Renal pelvis (tissue), 12 donors: ENCODE measurements at places on chromosomes 7 and 10.

GRCh38 chr7:89826121-89826520 is 328.1 kb upstream of the STEAP1 start:
- DNase-seq = no peak

- DNase-seq = no peak
Observed at GRCh38 chr7:121192834-121193233, 136.0 kb upstream of the WNT16 start.

GRCh38 chr10:26815500-26815899 is 45.3 kb downstream of the ABI1 start:
- no peak for DNase-seq

DNA sequence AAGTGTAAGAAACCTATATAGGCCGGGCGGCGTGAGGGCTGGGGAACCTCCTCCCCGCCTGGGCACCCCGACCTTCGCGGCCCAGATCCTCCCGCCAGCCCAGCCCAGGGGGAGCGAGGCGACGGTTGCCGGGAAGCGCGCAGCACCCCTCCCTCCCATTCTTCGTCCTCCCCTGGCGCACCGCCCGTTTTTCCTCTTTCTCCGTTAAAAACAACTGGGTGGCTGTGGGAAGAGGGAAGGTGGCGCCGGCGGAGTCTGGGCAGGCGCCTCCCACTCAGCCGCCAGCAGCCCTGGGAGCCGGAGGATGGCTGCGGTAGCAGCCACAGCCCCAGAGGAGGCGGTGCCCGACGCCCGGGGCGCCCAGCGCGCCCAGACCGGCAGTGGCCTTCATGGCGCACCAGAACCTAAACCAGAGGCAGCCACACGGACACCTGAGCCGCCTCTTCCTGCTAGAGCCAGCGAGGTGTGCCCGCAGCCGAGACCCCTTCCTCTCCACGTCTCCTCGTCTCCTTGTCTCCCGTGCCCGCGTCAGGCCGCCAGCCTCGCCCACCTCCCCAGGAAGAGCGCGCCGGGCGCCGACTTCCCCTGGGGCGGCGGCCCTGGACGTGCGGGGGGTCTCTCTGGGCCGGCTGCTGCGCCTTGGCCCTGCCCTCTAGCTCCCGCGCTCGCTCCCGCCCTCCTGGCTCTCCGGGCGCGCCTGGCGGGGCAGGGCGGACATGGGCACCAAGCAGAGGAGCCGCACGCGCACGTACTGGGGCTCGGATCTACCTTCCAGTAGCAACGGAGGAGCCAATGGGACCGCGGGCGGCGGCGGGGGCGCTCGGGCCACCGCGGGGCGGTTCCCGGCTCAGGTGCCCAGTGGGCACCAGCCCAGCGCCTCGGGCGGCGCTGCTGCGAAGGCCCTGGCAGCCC is 32.8 kb upstream of the SFTPD start:
- DNase-seq = peak; percentile 54

DNA sequence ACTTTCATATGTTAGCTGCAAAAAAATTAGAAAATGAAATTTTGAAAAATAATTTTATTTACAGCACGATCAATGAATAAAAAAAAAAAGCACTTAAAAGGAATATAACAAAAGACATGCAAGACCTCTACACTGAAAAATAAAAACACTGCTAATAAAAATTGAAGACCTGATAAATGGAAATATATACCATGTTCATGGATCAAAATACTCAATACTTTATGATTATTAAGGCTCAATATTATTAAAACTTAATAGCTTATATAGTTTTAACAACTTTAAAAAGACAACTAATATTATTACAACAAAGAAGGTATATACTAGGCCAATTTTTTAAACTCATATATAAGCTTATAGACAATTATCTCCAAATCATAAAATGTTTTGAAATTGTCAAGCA is 143.0 kb downstream of the GFRA1 start:
- DNase-seq = no peak

GRCh38 chr10:12350167-12350872 is 973 bp downstream of the CAMK1D start:
- DNase-seq = no peak

DNA sequence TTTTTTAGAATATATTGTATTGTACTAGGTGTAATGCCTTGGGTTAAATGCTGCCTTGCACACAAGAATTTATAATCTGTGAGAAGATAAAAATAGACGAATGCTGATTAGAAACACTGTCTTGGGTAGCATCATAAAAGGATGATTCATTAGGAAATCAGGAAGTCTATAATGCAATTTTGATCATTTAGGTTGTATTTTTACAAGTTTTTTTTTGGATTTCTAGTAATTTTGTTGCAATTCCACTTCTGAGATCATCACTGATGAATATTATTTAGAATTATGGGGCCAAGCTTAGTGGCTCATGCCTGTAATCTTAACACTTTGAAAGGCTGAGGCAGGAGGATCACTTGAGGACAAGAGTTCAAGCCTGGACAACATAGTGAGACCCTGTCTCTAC is 29.6 kb downstream of the WBP1L start:
- DNase-seq = no peak
